T-helper 2 cell (primary cell): ENCODE measurements at places on chromosomes 5 and 9.

DNA sequence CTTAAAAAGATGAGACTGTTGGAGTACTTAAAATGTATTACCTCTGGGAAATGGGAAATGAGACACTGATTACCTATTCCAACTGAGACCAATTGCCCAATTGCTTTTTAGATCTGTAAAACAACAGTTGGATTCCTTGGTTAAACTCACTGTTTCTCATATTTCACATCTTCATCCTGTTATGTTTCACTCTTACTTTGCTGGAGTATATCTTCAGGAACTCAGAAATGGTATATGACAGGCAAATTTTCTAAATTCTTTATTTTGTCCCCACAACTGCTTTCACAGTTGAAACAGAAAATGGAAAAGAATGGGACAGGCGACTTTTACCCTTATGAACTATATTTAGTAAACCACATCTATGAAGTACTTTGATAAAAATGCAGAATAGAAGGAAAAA lies 8.7 kb upstream of the CETN3 start:
- DNase-seq: no peak

GRCh38 chr9:134053401-134053871 lies 14.4 kb downstream of the BRD3 start:
- DNase-seq: no peak

DNA sequence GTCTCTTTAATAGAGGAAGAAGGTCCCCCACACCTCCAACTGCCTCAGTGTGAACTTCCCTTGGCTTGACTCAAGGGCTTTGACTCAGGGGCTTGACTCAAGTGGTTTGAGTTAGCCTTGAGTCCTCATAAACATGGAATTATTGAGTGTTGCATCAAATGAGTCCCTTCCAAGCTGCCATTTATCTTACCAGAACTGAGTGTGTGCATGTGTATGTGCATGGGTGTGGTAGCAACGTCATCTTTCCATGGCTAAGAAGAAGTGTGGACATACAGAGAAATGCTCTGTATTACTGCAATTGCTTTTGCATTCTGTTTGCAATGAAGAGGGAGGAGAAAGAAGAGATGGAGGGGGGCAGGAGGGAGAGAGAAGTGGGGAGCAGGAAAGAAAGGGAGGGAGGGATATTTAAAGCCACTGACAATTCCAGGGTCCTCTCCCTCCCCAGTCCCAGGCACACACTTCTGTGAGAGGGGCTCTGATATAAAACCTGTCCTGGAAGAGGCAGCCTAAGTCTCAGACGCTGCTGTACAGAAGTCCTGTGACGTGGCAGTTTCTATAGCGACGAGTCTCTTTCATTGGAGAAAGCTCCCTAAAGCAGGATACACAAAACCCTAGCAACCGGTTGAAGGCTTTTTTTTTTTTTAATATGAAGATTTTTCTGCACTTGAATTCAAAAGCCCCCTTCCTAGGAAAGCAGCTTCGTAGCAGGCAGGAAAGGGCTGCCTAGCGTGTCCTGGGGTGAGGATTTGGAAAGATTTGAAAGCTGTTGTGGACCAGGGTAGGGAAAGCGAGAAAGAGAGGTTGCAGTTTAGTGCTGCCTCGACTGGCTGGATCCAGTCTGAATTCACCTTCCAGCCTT lies 93.3 kb upstream of the MAP1B start:
- no peak for DNase-seq

GRCh38 chr5:16559702-16560101 lies 57.1 kb downstream of the RETREG1 start:
- DNase-seq: no peak

GRCh38 chr5:142758062-142758795 lies 11.9 kb upstream of the ARHGAP26 start:
- no peak for DNase-seq

DNA sequence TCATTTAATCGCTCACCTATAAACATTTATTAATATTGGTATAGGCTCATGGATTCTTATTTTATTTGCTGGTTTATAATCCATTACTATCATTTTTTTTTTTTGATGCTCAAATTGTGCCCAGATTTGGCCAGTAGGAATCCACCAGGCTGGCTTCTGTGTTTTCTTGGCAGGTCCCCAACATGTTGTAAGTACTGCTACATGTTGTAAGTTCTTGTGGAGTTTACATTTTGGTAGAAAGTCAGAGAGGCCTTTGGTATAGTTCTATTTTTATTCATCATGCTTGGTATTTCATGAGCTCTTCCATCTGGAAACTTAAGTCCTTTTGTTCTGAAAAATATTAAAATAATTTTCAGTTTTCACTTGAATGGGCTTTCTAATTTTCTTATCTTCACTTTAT lies 47.1 kb downstream of the MAT2B start:
- DNase-seq: no peak

GRCh38 chr9:85212887-85213286 lies 528.9 kb downstream of the AGTPBP1 start:
- no peak for DNase-seq

- no peak for DNase-seq
These were observed 3.7 kb downstream of the DTWD2 start for GRCh38 chr5:118984602-118985001.

GRCh38 chr5:77339337-77339890 lies 128.9 kb downstream of the PDE8B start:
- DNase-seq: no peak

DNA sequence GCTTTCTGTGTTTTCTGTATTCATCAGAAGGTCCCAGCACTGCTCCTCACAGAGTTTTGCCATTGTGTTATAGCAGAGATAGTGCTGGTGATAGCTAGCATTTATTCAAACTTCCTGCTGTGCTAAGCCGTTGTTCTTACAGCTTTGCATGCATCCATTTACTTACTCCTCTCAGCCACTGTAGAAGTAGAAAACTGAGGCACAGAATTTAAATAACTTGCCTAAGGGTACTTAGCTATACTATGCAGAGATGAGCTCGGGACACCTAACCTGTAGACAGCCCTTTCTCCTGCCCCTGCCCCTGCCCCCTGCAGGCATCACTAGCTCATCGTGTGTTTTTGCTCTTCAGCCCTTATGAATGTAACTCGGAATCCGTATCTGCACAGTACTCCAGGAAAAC lies 227.6 kb downstream of the SAXO1 start:
- DNase-seq: no peak

DNA sequence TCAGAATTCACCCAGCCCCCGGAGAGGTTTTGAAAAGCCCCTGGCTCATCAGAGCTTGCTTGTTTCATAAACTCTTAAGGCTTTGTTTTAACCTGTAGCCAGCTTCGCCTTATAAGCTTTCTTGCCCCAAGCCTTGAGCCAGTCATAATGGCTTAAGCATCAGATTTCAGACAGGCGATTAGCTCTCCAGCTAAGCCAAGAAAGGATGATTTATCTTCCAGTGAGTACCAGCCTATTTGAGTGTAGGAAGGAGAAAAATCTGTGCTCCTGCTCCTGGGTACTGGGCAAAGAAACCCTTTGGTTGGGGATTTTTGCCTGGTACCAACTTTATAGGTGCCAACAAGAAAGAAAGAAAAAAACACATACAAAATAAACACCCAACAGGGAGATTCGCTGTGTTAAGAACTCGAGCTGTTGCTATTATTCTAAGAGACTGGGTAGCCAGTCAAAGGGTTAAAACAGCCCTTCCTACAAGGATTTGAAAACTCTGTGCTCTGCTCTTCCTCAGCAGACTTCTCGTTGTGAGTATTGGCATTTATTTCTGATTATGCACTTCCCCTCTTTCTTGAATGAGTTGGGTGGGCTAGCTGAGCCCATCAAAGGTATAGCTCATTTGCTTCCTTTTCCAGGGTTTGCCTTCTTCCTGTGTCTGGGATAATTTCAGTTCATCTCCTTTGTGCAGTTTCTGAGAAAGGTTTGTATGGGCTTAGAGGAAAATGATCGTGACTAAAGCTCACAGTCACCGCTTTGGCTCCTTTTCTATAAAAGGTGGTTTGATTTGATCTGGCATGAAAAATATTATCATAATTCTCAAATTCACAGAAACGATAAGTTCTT lies 157.2 kb upstream of the DMRT1 start:
- no peak for DNase-seq

DNA sequence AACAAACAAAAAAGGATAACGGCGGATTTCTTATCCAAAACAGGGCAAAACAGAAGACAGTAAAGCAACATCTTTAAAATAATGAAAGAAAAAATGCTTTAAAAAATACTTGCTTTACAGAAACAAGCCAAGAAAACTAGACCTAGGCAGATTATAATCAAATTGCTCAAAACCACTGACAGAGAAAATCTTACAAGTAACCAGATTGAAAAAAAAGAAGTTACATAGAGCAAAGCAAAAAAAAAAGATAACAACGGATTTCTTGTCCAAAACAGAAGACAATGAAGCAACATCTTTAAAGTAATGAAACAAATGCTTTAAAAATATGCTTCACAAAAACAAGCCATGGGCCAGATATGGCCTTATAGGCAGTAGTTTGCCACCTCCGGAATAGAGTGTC lies 51.1 kb downstream of the RICTOR start:
- no peak for DNase-seq

- no peak for DNase-seq
These were observed 79.7 kb upstream of the ASTN2 start for GRCh38 chr9:117494401-117495090.

- no peak for DNase-seq
These were observed 335.3 kb downstream of the MARCHF11 start for GRCh38 chr5:15844253-15844652.
